ENCODE measurements at places on chromosomes 2 and 18. TPM values are rescaled to one million over a fixed set of nuclear protein-coding genes. Genes with fewer than 3 reads are reported as not detected.

DNA sequence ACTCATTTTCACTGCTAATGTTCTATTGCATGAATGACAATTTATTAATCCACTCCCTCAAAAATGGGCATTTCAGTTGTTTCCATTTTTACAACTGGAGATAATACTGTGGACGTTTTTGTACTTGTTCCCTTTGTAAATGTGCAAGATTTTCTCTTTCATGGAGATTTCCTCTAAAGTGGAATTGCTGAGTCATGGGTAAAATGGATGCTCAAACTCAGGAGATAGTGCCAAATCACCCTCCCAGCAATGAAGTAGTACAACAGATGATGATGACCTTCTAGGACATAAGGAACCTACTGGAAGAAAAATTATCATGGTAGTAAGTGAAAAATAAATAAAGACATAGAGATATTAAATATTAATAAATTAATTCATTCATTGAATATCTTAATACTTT lies 460.8 kb upstream of the CHST9 start:
- DNase-seq: no peak

GRCh38 chr2:236639461-236640235 lies 70.0 kb downstream of the ACKR3 start:
- peak; percentile 9 for DNase-seq

- DNase-seq: no peak
Measured at GRCh38 chr2:233830111-233830802, 24.1 kb downstream of the HJURP start.

DNA sequence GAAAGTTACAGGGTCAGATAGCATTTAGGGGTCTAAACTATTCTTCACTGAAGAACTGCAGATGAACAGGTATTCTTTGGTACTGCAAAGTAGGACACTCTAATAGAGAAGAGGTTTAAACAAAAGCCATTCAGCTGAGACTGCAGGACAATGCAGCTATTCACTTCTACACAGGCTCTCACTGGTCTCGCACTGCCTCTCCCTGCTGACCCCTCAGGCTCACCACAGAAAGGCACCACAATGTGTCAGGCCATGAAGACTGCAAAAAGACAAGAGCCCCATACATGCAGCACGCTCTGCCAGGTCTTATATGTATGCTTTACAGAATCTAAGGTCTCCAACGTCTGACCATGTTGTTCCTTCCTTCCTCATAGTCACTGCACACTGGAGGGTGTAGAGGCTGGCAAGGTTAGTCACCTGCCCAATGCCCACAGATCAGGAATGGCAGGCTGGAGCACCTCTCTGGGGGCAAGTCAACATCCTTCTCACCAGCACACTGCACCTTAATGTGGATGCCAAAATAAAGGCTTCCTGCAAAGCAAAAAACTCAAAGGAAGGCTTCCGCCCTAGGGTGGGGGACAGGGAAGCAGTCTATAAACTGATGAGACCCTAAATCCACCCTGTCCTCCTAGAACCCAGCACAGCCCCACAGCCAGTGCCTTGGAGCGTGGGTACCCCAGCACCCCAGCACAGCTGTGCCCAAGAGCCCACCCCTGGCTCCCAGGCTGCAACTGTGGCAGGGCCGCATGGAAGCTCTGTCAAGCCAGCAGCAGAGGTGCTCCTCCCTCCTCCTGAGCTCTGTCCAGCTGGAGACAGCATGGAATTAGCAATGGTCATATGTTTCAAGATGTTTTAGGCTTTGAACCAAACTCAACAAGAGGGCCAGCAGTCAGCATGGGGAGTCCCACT lies 10.7 kb upstream of the RNU4ATAC start:
- no peak for DNase-seq

CD207 gene
- not detected for total RNA-seq

All from activated CD4-positive, alpha-beta memory T cell treated with anti-CD3 and anti-CD28 coated beads, Interleukin-2, amount 10 ng/mL, durations not matched to agents 7 days and 5 days (primary cell).